ENCODE measurements at places on chromosomes 13 and 19.

DNA sequence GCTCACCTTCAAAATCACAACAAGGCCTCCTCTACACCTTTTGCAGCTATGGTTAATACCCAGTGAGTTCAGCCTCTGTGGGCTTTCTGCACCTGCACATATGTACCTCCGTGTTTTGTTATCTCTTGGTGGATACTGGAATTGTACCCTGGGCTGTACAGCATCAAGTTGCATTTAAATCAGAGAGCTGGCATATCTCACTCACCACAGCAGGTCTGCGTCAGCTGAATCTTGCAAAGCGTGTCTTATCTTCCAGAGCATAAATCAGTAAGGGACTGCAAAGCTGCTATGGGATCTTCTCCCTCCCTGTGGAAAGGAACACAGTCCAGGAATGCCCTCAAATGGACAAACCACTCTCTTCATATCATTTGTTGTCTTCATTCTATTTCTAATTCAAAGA lies 1048.7 kb downstream of the UQCRFS1 start:
- DNase-seq: no peak

GRCh38 chr13:99008577-99008976 lies 30.7 kb upstream of the DOCK9 start:
- no peak for DNase-seq

DNA sequence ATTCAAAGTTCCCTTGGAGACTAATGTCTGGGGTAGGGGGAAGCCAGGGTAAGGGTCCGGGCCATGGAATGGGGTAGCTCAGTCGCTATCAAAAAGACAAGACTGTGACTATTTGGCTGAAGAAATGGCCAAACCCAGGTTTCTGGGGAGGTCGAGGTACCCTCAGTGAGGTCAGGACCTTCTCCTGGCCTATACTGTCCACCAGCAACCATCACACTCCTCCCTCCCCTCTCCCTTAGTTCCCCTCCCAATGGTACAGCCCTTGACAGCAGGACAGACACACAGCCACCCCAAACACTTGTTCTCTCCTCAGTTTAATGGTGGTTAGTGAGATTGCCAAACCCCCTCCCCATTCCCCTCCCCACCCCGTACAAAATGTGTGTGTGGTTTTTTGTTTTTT lies 2.6 kb upstream of the ZNF428 start:
- DNase-seq: no peak

DNA sequence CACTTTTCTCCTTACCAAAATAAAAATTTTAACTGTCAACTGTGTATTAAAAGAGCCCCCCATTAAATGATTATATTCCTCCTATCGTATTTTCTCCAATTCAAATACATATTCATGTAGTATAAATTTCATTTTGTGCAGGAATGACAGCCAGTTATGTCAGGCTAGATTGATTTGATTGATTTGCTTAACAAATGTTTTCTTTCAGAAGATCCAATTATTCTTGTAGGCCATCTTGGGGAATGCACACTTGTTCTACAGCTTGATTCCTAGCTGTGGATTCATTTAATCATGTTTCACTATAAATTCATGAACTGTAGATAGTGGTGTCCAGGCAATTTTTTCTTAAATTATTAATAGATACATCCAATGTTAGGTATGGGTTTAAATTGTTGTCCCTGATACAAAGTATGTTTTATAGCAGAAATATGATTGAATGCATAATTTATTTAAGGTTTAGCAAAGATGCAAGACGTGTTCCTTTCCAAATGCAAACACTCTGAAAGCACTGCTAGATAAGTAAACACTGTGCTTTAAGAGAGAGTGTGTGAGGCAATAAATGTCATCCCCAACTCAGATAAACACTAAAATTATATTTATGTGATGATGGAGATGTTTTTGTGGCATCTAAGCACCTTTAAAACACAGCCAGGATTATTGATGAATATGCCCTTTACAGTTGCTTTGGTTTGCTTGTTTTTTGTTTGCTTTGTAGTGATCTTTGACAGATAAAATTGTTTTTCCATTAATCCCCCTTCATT lies 531.1 kb downstream of the DCT start:
- no peak for DNase-seq

- DNase-seq: no peak
Observed at GRCh38 chr13:53121131-53121773, 92.6 kb downstream of the OLFM4 start.

DNA sequence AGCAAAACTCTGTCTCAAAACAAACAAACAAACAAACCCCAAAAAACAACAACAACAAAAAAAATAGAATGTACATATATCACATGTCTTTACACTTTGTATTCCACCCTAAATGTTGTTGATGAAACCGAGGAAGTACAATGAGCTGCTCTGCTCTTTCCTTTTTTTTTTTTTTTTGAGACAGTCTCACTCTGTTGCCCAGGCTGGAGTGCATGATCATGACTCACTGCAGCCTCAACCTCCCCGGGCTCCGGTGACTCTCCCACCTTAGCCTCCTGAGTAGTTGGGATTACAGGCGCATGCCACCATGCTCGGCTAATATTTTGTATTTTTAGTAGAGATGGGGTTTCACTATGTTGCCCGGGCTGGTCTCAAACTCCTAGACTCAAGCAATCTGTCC lies 30.6 kb upstream of the LRP3 start:
- DNase-seq: no peak
